Smooth muscle cell of the brain vasculature (primary cell): ENCODE measurements at places on chromosomes 13 and 19.

- no peak for DNase-seq
Observed at GRCh38 chr19:47075179-47075810, 26.9 kb upstream of the TMEM160 start.

DNA sequence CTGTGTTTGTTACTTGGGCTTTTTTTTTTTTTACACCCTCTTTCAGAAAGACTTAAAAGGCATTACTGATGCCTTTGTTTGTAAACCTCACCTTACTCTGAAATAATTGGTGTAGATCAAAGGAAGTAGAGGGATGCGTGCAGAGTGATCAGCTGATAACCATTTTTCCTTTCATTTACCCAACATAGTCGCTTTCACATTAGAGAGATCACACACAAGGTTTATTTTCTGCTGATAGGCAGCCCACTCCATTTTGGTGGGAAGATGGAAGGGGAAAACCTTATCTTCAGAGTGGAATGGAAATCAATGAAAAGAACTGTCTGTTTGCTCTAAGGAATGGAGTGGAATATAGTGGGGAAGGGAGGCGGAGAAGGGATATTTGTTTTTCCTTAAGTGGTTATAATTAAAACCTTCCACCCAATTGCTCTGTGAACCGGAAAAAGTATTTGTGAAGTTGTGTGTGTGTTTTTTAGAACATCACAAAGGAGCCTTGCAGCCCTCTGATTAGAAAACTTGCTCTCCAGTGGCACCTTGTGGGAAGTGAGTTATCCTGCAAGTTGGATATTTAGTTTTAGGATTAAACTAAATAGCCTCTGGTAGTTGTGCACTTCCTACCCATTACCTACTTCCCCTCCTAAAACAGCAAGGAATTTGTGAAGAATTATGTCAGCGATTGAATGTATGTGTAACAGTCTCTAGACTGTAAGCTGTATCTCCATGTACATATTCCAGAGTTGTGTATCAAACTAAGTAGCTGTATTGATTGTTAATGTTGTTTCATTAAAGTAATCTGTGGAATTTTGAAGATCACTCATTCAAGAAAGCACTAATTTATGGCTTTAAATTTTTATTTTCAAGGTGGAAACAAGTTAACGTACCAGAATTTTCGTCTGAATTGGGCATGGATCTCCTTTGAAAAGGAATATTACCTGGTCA is 76.8 kb downstream of the FREM2 start:
- peak; percentile 4 for DNase-seq

- no peak for DNase-seq
Observed at GRCh38 chr13:64930636-64931035, 2299.5 kb downstream of the PCDH9 start.

- no peak for DNase-seq
Observed at GRCh38 chr19:6448045-6448444, 11.5 kb downstream of the SLC25A23 start.

GRCh38 chr13:80338781-80339562 is 2.0 kb downstream of the SPRY2 start:
- DNase-seq: no peak

- no peak for DNase-seq
Observed at GRCh38 chr19:45217957-45218334, 27.3 kb downstream of the EXOC3L2 start.

DNA sequence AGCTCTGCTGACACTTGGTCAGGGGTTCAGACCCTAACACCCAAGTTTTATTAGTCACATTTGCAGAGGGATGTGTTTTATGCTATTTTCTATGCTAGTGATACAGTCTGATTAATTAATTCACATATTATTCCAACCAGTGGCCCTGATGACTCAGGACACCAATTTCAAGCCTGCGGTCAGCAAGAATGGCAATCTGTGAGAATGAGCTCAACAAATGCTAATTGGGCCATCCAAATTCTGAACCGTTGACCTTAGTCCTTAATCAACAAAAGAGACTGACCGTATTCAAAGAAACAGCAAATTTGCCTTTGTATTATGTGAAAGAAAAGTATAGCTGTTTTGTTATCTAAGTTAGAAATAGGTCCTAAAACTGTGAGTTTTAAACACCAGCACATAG is 9.6 kb upstream of the KL start:
- DNase-seq: no peak

GRCh38 chr13:44368599-44369368 is 4.8 kb upstream of the SERP2 start:
- no peak for DNase-seq

GRCh38 chr13:98450539-98451111 is 126.3 kb downstream of the STK24 start:
- DNase-seq: no peak

DNA sequence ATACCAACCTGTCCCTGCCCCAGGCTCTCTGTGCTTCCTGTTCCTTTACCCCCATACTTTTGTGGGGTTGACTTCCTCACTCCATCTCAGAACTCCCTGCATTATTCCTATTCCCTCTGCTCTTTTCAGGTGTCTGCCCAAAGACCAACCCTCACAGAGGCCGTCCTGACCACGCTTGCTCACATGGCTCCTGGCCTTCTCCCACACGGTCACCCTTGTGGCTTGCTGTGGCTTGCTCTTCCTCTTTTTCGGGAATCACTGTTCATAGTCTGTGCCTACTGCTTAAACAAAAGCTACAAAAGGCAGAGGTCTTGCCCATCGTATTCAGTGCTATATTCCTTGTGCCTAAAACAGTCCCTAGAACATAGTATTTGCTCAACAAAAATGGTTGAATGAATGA is 25.2 kb upstream of the ARGLU1 start:
- DNase-seq: no peak

DNA sequence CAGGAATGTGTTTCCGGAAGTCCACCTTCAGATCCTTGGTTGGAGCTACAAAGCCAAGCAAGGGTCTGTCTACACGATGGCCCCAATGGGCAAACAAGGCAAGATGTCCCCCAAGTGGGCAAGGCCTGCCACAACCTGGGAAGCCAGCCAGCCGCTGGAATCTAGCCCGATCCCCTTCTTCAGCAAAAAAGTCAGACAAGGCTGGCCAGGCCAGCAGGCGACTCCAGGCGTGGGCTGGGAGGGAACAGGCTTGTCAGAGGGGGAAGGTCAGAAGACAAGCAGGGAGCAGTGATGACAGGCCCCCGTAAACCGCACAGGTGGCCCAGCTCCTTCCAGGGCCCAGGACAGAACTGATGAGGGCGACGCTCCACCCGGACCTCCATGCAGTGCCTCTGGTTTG is 69.7 kb upstream of the WASF3 start:
- DNase-seq: no peak

- DNase-seq: no peak
Observed at GRCh38 chr13:41812851-41813250, 148.1 kb downstream of the VWA8 start.
